ENCODE measurements at places on chromosomes 3 and 15.

- no peak for DNase-seq
These were observed 194.8 kb downstream of the CLSTN2 start for GRCh38 chr3:140129768-140130284.

- DNase-seq, result no peak
These were observed 48.5 kb downstream of the GRIP2 start for GRCh38 chr3:14491396-14492190.

DNA sequence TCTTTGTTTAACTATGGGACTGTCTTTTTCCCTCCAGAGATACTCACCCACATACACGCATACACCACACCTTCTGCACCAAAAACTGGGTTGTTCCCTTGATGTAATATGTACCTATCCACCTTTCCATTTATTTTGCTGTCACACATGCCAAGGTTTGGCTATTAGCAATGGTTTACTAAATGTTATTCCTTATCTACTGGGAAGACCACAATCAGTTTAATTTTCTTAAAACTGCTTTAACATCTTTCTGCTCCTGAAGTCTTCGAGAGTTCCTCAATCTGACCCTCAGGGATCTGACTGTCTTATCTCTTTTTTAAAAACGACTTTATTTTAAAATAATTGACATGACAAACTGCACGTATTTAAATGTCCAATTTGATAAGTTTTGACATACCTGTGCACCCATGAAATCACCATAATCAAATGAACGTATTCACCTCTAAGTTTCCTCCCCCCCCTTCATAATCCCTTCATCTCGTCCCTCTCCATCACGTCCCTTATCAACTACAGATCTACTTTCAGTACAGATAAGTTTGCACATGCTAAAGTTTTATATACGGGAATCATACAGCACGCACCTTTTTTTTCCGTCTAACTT is 805 bp upstream of the TRPM7 start:
- DNase-seq, result no peak

DNA sequence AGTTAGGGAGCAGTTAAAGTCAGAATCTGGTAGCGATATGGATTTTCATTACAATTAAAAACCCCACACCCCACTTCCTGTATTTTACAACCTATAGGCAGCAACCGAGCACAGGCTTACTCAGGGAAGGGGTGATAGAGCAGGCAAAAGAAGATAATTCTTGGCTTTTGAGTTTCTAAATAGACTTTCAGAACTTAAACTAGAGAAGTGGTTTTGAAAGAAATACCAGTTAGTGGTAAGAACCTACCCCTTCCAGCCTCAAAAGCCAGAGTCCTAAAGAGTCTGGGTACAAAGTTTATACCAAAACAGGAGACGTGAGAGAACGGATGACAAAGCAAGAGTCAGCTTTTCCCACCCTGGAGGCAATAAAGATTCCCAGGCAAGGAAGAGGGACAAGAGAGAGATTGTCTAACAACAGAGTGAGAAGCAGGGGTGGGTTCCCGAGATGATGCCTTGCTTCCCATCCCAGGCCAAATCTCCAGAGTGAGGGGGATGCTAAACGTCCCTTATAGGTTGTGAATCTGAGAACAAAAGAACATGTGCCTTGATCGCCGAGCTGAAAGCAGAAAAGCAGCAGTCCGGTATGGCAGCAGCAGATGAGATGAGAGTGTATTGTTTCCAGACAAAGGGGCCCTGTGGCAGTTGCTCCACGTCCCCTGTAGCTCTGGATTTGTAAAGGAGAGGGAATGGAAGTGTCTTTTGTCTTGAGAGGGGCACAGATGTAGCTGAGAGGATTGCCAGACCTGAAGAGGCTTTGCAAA is 36.8 kb downstream of the KLHL6 start:
- DNase-seq, result peak; percentile 27

- DNase-seq, result no peak
These were observed 1015.7 kb downstream of the TUSC7 start for GRCh38 chr3:117725314-117725713.
